Posterior cingulate gyrus (tissue), 11 donors: ENCODE measurements at places on chromosomes 3 and 15.

DNA sequence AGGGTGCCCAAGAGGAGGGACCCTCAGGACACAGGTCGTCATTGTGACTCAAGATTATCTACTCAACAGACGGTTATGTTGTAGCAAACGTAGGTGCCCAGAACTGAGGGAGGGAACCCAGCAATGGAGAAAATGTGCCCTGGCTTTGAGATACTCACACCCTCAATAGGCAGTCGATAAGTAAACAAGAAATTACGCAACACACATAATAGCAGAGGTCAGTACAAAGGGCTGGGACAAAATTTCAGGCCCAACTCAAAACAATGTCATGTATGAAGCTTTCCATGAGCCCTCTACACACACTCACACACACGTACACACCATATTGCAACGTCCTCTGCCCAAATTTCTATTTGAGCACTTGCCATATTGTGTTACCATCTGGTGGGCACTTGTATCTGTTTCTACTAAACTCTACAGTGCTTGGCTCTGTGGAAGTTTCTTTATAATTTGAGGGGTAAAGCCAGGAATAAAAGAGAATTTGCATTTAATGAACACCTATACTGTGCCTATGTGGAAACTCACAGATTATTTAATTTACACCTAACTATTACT is 114.6 kb upstream of the TRIM42 start:
- DNase-seq, result no peak

GRCh38 chr3:36196058-36196457 is 184.2 kb upstream of the STAC start:
- DNase-seq, result no peak

GRCh38 chr15:67082007-67082536 is 16.7 kb downstream of the SMAD3 start:
- no peak for DNase-seq

DNA sequence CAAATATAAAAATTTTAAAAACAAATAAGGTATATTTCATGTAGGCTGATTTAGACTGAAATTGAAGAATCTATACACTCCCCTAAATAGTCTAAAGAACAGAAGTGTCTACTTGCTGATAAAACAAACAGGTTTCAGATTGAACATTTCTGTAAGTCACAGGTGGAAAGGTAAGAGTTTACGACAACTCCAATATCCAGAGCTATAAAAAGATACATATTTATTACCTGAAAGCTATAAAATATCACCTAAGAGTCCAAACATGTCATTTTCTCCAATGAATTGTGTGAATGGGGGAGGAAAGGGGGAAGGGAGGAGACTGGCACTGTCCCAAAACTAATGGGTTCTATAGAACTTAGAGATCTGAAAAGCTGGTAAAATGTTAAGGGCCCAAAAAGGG is 26.1 kb downstream of the PPP1R2 start:
- no peak for DNase-seq

- DNase-seq, result no peak
Observed at GRCh38 chr3:123290107-123290930, 88.6 kb downstream of the SEC22A start.

DNA sequence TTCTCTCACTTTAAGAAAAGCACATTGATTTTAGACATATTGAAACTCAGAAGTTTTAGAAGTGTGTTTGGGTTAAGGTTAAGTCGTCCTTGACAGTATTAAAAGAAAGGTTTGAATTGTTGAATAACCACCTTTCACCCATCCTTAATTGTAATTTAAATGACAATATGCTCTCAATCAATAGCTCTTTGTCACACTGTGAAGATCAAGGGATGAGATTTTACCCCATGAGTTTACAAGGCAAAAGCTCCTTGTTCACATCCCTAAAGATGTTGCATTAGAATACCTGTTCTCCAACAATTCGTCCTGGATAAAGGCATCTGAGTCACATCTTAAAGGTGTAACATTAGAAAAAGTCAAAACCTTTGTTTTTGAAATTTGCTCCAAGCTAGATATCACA is 220.4 kb upstream of the MDFIC2 start:
- DNase-seq, result no peak

DNA sequence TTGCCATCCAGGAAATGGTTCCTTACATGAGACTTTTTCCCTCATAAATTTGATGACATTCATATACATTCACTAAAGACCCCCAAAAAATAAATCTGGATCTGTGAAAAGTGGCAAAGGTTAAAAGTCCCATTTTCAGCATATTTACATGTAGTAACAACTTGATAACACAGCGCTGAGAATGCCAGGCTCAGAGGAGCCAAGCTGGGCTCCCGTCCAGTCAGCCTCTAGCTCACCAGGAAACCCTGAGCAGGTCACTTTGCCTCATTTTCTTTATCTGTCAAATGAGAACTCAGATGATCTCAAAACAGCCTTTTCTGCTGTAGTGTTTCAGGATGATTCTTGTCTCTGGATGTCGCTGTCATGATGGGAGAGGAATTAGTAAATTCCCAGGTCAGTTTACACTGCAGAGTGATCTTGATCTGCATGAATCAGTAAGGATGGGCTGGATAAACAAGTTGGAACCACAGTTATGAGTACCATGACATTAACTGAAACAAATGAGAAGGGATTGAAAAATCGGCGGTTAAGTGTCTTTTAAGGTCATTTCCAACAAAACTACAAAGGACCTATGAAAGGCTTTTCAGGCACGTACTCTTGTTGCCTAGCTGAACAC is 82.8 kb downstream of the PPARG start:
- no peak for DNase-seq

DNA sequence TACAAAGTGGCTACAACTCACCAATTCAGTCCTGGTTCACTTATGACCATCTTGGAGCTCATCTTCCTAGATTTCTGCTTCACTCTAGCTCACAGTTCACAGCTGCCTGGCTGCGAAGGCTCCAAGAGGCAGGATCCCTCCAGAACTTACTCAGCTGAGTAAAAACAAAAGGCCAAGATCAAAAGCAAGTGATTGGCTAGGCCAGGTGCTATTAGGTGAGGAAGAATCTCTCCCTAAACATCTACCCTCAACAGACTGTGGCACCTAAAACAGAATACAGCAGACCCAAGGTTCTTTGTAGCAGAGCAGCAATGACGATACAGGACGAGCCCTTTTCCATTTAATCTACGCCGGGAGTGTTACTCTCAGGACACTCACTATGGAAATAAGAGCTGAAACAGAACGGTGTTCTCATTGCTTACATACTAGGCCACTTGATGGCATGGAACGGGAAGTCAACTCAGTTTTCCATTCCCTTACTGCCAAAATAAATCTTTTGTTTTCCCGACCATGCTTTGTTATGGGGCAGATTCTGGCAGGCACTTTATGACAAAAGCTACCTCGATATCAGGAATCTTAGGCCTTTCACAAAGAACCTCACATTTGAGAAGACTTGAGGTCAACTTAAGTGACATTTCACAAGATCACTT is 901 bp downstream of the ICE2 start:
- DNase-seq, result no peak

DNA sequence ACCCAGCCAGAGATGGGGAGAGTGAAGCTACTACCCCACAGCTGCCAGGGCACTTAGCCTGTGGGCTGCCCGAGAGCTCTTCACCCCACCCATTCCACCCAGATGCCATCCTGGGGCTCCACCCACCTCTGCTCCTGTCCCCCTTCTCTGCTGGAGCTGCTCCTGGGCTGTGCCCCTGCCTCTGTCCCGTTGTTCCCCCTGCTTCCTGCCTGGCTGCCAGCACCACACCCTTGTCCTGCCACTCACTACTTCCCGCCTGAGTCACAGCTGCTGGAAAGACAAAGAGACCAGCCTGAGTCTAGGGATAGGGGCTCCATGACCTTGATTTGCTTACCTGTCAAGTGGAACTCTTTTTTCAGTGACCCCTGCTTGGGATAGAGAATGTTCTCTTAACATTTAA is 12.4 kb downstream of the GNAI2 start:
- DNase-seq, result no peak

DNA sequence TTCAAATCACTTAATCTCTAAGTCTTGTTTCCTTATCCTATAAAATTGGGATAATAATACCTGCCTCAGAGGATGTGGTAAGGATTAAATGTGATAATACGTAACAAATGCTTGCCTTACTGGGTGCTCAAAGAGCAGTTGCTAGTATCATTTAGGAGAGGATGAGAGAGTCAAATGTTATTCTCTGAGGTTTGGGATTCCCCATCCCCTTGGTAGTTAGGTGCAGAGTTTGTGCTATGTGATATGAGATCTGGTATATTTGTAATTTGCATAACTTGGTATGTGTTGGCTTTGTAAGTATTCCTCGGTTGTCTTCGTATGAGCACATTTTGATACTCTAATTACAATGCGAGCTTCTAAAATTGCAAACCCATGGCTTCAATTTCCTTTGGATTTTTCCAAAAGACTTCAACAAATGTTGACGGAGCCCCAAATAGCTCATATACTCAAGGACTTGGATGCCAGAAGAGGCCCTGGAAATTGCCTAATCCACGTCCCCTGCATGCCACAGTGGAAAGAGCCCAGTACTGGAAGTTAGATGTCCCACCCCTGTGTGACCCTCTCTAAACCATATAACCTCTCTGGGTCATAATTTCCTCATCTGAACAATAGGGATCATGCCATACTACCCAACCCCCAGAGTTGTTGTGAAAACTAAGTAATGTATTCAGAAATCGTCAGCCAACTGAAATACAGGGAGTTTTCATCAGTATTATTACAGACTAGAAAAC is 85.0 kb downstream of the FBN1 start:
- DNase-seq, result no peak

GRCh38 chr15:61921093-61921492 is 139.2 kb downstream of the VPS13C start:
- no peak for DNase-seq

- DNase-seq, result no peak
Observed at GRCh38 chr3:187256051-187256616, 35.4 kb downstream of the MASP1 start.

GRCh38 chr3:13236557-13237173 is 163.4 kb upstream of the IQSEC1 start:
- DNase-seq, result no peak

GRCh38 chr3:64379221-64379620 is 154.0 kb upstream of the PRICKLE2 start:
- DNase-seq, result no peak

DNA sequence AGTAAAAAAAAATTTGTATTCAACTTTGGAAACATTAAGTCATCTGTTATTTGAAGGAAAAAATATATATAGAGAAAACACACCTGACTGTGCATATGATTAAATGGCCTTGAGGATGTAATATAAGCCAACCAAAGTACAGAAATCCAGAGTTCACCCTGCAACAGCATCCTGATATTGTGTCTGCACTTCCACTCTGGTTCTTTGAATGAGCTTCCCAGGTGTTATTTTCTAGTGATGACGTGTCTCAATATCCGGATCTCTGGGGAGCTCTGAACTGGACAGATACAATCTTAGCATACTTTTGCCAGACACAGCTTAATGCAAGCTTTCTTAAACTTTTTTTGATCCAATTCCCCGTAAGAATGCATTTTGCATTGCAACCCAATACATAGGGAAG is 19.5 kb upstream of the PIK3CB start:
- no peak for DNase-seq

DNA sequence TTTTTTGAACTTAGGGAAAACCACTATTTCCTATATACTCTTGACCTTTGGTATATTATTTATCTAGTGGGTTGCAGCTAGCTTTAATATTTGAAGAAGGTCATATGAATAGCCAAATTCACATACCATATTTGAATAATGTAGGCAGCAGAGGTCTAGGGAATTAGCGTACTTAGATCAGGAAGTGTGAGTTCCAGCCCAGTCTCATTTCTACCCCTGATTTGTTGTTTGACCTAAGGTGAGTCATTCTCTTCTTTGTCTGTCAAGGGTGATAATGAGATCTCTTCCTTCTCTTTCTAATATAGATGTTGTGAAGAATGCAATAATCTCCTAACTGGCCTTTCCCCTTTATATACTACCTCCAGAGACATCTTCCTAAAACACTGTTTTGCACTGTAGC is 36.6 kb upstream of the ZPLD1 start:
- DNase-seq, result no peak

GRCh38 chr3:193029800-193030199 is 112.1 kb upstream of the MB21D2 start:
- DNase-seq, result no peak

DNA sequence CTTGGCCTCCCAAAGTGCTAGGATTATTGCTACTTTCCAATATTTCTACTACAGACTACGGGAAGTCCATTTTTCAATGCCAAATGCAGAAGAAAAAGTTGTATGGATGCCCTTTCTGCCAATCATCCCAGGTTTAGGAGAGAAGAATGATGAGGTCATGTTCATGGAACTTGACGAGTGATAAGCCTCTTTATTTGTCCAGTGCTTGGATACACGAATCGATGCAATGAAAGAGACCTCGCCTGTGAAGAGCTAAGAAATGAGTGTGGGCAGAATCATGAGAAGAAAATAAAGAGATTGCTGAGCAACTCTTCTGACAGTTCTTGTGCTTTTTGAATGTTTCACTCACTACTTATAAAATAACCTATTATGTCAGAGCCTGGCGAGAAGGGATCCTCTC is 996 bp upstream of the SLC28A1 start:
- DNase-seq, result no peak

DNA sequence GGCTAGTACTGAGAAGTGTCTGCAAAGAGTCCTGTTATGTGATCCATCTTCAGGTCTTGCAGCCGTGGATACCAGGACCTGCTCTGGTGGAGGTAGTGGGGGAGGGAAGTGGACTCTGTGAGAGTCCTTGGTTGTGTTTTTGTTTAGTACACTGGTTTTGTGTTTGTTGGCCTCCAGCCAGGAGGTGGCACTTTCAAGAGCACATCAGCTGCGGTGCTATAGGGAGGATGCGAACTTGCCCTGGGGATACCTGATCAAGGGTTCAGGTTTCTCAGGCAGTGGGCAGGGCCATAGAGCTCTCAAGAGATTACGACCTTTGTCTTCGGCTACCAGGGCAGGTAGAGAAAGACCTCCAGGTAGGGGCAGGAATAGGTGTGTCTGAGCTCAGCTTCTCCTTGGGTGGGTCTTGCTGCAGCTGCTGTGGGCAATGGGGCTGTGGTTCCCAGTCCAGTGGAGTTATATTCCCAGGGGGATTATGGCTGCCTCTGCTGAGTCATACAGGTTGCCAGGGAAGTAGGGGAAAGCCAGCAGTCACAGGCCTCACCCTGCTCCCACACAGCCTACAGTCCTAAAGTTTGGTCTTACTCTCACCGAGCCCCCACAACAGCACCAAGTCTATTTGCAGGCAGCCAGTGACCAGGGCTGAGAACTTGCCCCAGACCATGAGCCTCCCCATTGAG is 132.8 kb upstream of the NPHP3 start:
- no peak for DNase-seq

- DNase-seq, result no peak
Observed at GRCh38 chr3:168859143-168859542, 763.4 kb upstream of the GOLIM4 start.

GRCh38 chr3:184472723-184473428 is 88.7 kb upstream of the EPHB3 start:
- DNase-seq, result no peak
